ENCODE measurements at places on chromosomes 11 and 22.

GRCh38 chr11:282171-282570 is 4.0 kb downstream of the NLRP6 start:
- DNase-seq: no peak

- peak; percentile 8 for DNase-seq
These were observed 6.6 kb upstream of the MS4A12 start for GRCh38 chr11:60485987-60486386.

DNA sequence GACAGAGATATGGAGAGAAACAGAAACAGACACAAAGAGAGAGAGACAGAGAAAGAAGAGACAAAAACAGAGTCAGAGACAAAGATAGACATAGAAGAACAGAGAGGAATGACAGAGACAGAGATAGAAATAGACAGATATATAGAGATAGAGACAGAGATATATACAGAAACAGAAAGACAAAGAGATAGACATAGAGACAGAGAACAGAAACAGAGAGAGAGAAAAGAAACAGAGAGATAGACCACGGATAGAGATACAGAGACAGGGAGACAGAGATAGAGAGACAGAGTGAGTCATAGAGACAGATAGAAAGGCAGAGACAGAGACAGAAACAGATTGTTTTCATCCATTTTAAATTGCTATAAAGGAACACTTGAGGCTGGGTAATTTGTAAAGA is 12.3 kb upstream of the MPEG1 start:
- no peak for DNase-seq

GRCh38 chr11:126476977-126477376 is 121.5 kb downstream of the ST3GAL4 start:
- no peak for DNase-seq

GRCh38 chr22:47310601-47311000 is 548.2 kb downstream of the TBC1D22A start:
- no peak for DNase-seq

GRCh38 chr22:16953206-16954059 is 54.6 kb downstream of the GAB4 start:
- DNase-seq: no peak

GRCh38 chr11:107999759-108000455 is 8.8 kb upstream of the CUL5 start:
- peak; percentile 64 for DNase-seq

GRCh38 chr11:9015677-9016076 is 11.9 kb upstream of the NRIP3 start:
- DNase-seq: no peak

GRCh38 chr11:6498121-6498520 is 1.0 kb downstream of the DNHD1 start:
- no peak for DNase-seq

DNA sequence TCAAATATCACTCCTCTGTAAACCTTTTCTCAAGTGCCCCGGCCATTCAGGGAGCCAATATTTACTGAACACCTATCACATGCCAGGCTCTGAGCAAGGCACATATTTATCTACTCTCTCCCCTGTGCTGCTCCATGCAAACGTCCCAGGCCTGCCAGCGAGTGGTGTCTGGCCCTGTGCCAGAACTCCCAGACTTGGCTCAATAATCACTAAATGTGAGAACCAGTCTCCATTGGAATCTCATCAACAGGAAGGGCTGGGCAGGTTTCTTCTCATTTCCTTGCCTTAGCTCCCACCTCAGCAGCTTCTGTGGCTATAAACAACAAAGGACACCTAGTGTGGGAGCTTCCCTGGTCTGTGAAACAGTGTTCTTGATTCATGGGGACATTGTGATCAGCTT is 21.7 kb downstream of the RASSF10 start:
- DNase-seq: no peak

Data from GF-D8 (cell line).